Retinal pigment epithelial cell (primary cell): ENCODE measurements at places on chromosomes 6 and 20.
A peak's percentile ranks its signal among the peaks of the same experiment; 100 is the strongest.

DNA sequence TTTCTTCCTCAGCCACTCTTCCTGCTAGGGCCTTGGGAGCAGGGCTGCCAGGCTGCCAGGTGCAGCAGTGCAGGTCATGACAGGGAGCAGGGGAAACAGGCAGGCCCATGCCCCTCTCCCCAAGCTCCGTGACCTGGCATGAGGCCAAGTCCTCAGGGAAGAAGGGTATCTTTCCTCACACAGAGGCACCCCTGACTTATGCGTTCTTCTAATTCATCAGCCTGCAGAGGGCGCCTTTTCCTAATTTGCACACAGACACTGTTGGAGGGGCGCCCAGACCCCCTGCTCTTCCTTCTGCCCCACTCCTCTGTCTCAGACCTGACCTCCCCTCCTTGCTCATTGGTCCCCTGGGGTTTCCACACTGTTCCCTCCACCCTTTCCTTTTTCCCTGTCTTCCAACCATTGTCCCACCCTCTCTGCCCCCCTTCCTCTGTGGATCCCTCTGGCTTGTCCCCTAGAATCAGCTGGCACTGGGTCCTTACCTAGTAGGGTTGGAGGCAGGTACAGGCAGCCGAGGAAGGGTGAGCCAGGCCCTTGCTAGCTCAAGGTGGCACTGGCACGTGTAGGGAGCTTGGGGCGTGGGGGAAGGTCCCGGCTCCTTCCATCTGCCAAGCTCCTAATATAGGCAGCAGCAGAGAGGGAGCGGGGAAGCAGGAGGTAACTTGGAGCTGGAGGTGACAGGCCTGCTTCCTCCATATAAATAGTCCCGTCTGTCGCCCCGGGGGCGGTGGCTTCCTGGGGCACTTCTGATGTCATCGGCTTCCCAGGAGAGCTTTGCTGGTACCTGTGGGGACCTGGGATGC, 154.9 kb upstream of the MLN start:
- no peak for DNase-seq

GRCh38 chr6:110944681-110945151, 13.8 kb upstream of the GTF3C6 start:
- DNase-seq = peak; percentile 36

DNA sequence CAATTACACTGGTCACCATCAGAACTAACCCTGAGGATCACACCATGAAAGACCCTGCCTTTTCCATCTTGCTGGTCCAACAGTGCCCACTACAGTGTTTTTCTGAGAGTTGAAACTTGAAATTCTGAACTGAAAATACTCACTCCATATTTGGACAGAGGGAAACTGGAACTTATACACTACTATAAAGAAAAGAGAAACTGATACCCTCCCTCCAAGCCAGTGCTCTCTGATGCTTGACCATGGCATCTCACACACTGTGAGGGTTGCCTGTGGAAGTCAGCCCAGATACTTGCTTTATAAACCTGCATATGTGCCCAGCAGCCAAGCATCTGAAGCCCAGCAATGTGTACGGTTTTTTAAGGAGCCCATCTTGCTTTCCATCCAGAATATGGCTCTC, 108.7 kb downstream of the FOXA2 start:
- DNase-seq = no peak

DNA sequence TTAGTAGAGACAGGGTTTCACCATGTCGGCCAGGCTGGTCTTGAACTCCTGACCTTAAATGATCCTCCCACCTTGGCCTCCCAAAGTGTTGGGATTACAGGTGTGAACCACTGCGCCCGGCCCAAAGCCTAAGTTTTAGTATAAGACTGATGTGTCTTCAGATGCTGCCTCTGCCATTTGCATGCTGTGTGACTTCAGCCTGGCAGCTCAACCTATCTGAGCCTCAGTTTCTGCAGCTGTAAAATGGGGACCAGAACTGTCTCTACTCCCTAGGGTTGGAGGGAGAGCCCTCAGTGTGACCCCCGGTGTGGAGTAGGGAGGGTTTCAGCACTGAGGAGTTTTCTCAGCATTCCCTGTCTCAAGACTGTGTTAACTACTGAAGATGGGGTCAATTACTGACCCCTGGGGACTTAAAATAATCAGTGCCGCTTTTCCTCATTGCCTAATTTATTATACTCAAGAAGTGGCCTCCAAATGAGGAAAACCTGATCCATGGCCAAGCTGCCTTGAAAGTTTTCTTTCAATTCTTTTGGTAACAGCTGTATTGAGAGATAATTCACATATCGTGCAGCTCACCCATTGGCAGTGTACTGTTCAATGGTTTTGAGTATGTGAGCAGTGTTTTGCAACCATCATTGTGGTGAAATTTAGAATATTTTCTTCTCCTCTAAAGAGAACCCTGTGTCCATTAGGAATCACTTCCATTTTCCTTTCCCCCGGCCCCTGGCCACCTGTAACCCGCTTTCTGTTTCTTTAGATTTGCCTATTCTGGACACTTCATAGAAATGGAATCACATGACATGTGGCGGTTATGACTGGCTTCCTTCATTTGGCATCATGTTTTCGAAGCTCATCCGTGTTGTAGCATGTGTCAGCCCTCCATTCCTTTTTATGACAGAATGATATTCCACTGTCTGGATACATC, 64.8 kb downstream of the PHACTR3 start:
- no peak for DNase-seq

GRCh38 chr6:139081471-139081870, 52.9 kb downstream of the ABRACL start:
- no peak for DNase-seq

DNA sequence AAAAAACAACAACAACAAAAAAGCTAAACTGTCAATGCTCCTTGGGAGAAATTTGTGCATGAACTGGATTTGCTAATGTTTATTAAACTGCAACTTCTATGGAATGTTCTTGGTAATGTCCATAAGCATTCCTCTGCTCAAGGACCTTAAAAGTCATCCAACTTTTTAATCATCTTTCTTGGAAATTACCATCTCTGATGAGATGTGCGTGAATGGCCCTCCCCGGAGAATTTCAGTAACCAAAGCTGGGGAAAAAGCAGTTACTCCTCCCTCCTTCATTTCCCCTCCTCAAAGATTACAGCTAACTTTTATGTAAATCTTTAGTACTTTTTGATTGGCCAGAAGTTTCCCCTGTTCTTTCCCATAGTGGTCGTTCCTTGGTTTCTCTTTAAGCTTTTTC, 5.2 kb downstream of the TBCC start:
- no peak for DNase-seq

DNA sequence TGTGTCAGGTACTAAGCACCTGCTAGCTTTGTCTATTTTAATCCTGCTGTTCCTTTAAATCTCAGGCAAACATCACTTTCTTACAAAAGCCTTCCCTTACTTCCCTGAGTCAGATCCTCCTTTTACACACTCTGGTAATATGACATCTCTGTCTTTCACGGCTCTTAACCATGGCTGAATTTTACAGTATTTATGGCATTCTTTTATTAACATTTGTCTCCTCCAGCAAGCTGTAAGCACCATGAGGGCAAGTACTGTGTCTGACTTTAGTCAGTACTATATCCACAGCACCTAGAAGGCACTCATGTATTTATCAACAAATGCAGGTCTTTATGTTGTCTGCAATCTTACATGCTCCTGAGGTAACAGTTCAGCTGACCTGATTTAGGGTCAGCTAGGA, 33.7 kb upstream of the HBS1L start:
- DNase-seq = no peak

- DNase-seq = peak; percentile 62
Measured at GRCh38 chr20:13800728-13801134, 15.9 kb downstream of the NDUFAF5 start.

- no peak for DNase-seq
Measured at GRCh38 chr20:53598140-53599043, 4.8 kb upstream of the ZNF217 start.

DNA sequence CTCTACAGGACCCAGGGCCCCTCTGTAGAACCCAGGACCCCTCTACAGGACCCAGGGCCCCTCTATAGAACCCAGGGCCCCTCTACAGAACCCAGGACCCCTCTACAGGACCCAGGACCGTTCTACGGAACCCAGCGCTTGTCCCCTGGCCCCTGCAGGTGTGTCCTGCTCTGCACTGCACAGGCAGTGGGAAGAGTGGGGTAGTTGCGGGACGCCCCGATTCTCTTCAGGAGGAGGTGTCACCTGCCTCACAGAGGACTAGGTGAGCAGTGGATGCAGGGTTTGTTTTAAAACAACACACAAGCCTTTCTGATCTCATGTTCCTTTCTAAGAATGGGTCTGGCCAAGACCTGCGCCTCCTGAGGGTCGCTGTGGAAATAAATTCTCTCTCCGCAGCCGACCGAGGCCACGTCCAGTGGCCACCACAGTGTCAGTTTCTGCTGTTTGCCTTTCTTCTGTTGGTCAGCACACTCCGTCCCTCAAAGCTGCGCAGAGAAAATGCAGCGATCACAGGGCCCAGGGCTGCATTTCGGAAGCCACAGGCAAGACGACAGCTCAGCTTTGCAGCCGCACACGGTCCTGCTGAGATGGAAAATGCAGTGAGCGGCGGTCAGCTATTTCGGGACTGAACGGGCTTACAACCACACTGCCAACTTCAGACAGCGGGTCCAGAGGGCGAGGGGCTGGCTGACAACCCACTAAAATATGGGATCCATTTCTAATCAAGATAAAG, 135.2 kb downstream of the DLL1 start:
- DNase-seq = no peak

- no peak for DNase-seq
Measured at GRCh38 chr6:118808793-118809638, 84.9 kb upstream of the ASF1A start.

GRCh38 chr6:17971128-17972073, 16.0 kb downstream of the KIF13A start:
- no peak for DNase-seq

DNA sequence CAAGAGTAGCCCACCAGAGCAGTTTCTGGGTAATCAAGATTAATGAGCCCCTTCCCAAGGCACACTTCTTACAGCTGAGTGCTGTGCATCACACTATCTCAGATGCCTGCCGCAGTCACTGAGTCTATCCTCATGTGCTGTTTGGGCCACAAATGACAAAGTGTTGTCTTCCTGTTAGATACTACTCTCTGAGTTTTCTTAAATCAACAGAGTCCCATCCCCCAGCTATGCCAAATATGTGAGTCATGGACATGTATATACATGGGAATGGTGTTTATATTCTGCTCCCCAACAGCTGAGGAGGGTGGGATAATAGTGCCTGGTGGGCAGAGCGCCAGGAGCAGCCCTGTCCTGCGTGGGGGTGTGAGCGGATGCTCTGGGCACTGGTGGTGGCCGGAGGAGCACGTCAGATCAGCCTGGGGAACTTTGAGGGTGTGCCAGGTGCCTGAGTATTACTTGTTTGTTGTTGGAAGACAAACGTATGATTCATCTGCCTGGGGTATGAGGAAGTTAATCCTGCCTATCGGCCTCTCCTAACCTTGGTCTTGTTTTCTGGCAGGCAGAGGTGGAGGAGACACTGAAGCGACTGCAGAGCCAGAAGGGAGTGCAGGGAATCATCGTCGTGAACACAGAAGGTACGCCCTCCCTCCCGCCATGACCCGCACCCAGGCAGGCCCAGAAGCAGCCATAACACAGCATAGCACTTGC, 9.6 kb downstream of the DYNLRB1 start:
- peak; percentile 90 for DNase-seq

DNA sequence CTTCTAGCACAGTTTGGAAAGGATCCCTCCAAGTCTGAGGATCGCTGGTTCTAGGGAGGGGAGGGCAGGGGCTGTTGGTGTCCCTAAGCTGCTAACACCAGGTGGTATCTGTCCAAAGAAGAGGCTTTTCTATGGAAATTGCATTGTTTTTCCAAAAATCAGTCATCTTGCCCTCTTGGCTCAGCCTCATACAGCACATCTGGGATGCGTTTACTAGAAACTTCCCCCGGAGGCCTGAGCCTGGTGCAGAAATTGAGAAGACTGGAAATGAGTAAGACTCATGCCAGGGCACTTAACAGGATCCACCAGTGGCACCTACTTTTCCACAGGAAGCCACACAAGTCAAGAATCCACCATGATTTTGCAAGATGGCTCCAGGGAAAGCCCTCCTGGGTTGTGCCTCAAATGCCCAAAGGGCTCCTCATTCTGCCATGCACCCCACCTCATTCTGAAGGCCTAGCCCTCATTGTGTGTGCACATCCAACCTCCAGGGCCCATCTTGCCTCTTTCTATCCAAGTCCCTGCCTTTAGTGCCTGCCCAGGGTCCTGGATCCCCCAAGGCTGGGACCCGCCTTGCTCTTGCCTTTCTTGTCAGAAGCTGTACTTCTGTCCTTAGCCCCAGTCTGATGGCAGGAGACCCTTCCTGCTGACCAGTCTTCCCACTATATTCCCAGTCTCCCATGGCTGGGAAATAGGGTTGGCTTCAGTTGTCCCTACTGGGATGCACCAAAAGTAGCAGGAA, 97.6 kb downstream of the MRPL14 start:
- no peak for DNase-seq

DNA sequence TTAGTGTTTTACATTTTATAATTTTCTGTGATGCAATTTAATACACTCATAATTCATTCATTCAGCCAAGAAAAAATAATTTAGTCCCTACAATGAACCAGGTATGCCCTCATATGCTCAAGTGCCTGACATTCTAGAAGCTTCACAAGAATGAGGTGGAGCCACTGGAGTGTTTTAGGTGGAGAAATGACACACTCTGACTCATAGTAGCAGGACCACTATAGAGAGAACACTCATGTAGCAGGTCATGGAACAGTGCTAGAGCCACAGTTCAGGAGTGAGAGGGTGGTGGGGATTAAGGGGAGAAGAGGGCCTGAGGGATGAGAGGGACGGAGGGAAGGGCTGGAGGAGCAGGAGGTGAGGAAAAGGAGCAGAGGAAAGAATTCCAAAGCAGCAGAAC, 1.4 kb upstream of the HLA-G start:
- no peak for DNase-seq

GRCh38 chr20:58891086-58891717, 38.7 kb downstream of the GNAS start:
- DNase-seq = no peak

DNA sequence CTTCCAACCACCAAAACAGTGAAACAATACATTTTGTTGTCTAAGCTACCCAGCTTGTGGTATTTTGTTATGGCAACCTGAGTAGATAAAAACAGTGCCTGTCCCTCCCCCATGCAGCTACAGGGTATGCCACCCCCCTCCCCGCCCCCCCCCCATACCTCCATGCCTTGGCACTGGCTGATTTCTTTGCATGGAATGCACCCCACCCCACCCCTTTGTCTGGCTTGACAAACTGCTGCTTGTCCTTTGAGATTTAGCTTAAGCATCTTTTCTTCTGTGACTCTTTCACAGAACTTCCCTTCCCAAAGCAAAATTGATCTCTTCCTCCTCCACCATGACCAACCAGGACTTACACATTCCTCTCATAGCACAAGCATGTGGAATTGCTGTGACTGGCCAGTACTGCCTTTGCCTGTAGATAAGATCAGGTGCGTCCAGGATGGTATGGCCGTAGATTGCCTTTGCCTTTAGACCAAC, 64.6 kb upstream of the ADGRF1 start:
- peak; percentile 67 for DNase-seq

GRCh38 chr20:8073024-8073832, 53.7 kb upstream of the TMX4 start:
- peak; percentile 86 for DNase-seq

DNA sequence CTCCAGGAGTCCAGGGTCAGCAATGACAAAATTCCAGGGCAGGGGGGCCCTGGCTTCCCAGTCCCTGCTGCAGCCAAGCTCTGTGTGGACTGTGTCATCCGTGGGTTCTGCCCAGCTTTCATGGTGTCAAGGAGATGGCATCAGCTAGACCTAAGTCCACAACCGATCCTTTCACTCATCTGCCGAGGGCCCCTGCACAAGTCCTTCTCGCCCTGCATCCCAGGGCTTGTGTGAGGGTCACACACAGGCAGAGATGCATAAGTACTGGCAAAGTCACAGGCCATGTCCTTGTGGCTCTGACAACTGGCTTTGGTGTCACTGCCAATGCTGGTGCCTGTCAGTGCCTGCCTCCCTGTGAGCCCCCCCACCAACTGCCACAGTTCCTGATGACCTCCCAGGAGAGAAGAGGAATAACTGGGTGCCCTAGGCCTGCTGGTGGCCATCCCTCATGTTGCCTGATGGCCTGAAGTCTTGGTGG, 181.4 kb upstream of the CST7 start:
- DNase-seq = no peak
